NCI-H2029 treated with DMSO at 0.1 percent for 48 hours (cell line): ENCODE measurements at places on chromosomes 6 and 20.
A peak's percentile ranks its signal among the peaks of the same experiment; 100 is the strongest.

GRCh38 chr6:31971279-31971992, 502 bp downstream of the DXO start:
- no peak for DNase-seq

DNA sequence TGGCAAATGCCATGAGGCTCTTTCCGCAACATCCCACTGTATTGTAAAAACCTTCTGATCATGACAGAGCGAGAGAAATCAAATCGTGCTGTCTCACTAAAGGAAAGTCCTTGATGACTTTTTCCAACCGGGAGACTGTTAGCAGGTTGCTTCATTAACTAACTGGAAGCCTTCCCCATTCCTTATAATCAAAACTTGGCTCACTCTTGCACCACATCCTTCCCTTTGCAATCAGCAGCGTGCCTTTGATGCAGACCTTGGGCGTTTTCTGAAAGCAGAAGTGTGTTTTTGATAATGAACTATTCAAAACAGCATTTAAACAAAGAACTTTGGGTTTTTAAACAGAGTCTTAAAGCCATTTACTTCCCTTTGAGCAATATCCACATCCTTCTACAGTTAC, 96.2 kb upstream of the CNR1 start:
- no peak for DNase-seq

- DNase-seq = no peak
These were observed 193.6 kb downstream of the EDN1 start for GRCh38 chr6:12483712-12484111.

- no peak for DNase-seq
These were observed 71.3 kb upstream of the SLC2A12 start for GRCh38 chr6:134123666-134124208.

- DNase-seq = no peak
These were observed 46.6 kb downstream of the CDH4 start for GRCh38 chr20:61298661-61299060.

DNA sequence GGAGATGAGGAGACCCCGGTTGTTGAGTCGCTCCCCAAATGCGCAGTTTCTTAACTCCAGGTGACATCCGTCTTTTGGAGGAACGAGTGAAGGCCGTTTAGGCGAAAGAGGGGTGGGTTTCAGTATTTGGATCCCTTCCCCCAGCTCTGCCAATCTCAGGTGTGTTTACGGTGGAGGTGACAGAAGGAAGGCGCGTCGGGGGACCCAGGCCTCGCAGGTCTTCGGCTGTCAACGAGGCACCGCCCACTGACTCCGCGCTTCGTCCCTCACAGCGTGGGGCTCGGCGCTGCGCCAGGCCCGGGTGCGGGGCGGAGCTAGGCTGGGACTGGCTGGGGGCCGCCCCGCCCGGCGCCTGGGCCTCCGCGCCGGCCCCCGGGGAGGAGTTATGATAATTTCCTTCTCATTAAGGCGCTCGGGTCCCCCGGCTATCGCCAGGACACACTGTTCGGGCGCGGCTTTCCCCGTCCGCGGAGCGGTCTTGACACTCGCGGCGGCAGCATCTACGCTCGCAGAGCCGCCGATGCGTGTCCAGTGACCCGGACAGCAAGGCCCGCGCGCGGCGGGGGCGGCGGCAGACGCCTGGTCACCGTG, at the start of gene TFAP2C:
Gene TFAP2C (plus strand): TSS at position 434 of the 591 bp plus-strand sequence. CDS start 239 bp downstream, outside the sequence.
- DNase-seq = no peak

DNA sequence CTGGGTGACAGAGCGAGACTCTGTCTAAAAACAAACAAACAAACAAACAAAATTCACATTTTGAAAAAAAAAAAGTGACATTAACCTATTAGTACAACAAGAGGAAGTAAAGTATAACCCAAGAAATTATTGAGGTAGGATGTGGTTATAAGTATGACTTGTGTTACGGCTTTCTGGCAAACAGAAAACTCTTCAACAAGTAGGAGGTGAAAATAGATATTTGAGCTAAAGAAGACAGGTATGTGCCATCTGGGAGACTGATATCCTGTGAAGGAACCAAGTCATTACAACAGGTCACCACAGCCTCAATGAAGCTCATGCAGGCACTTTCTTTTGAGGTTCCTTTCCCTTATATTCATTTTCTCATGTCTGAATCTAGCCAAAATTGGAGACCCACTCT, 28.8 kb downstream of the TLDC2 start:
- no peak for DNase-seq

- no peak for DNase-seq
These were observed 707 bp downstream of the MAN1A1 start for GRCh38 chr6:119348748-119349360.

GRCh38 chr6:55678330-55679224, 99.6 kb upstream of the HMGCLL1 start:
- no peak for DNase-seq

GRCh38 chr20:14672066-14672465, 334.7 kb upstream of the FLRT3 start:
- DNase-seq = no peak

- no peak for DNase-seq
These were observed 136.4 kb downstream of the UST start for GRCh38 chr6:148883270-148883669.

DNA sequence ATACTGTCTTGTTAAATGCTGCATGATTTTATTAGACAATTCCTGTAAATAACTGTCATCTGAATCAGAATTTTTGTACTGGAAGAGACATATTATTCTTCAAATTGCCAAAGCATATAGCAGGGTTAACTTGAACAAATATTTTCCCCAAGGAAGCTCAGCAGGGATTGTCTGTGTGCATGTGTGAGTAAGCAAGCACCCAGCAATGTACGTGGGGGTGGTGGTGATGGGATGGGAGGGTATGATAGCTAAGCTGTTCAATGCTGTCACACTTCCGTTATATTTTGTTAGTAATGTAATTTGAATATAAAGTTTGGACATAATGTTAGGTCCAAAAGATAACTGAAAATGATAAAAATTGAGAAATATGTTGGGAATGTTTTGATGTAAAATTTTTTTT, 118.1 kb downstream of the MYB start:
- DNase-seq = no peak

- DNase-seq = no peak
These were observed 3.4 kb downstream of the MYT1 start for GRCh38 chr20:64167676-64168075.

GRCh38 chr6:159234102-159234553, 64.9 kb downstream of the FNDC1 start:
- no peak for DNase-seq

- DNase-seq = no peak
These were observed 6.5 kb downstream of the CEP162 start for GRCh38 chr6:84220809-84221409.

DNA sequence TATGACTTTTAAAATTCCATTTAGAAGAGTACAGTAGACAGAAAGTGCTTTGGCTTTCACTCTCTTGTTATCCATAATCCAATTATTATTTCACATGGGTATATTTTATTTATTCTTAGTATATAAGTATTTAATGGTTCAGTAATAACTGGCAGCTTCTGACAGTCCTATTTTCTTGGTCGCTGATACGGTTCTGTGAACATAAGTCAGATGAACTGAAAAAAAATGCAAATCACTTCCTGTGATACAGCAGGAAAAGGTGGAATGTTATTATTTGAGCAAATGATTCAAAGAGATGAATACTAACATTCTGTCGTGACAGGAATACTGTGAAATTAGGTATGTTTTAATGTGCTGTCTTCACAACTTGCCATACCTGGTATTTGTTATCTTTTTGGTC, 132.3 kb downstream of the ARHGAP18 start:
- no peak for DNase-seq

DNA sequence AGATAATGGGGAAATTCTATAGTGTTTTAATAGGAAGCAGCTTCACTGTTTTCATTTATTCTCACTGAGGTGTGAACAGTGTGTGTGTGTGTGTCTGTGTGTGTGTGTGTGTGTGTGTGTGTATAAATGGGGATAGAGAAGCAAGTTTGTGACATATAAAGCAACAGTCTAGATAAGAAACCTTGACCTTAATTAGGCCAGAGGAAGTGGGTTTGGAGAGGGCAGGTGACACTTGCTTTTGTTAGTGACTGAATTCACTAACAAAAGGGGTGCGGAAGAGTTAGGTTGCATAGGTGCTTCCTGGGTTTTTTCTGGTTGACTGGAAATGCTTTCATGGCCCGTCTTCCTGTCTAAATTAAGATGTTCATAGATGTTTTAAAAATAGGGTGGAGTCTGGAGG, 515.7 kb upstream of the FLRT3 start:
- DNase-seq = peak; percentile 33

DNA sequence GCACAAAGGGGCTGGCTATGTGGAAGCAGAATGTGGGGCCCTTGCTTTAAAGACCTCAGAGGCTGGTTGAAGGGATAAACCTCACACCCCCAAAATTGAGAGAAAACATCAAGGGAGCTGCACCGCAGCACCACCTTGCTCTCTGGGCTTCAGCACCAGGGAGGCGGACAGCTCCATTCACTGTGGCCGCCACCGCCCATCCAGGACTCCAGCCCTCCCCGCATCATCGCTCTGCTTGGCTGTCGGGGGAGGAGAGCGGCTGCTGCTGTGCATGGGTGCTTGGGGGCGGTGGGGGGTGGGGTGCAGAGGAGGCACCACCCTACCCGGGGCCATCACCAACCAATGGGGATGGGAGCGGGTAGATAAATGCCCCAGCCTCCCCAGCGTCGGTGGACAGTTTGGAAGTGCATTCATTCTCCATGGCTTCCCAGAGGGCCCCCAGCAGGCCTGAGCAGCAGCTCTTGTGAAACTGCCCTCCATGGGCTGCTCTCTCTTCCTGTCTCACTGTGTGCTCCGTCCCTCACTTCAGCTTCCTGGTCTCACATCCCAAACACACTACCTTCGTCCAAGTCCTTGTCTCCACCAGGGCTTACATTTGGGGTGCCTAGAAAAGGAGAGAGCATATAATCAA, 75.7 kb upstream of the BHLHE23 start:
- DNase-seq = no peak

GRCh38 chr20:11051136-11051535, 377.3 kb upstream of the JAG1 start:
- no peak for DNase-seq

GRCh38 chr6:156599366-156599765, 177.8 kb upstream of the ARID1B start:
- no peak for DNase-seq

GRCh38 chr6:30645989-30646388, 944 bp upstream of the C6orf136 start:
- DNase-seq = no peak

- DNase-seq = no peak
These were observed at the start of gene SLC26A8 for GRCh38 chr6:36023996-36024795. Gene SLC26A8 (minus strand): TSS chr6:36024641. CDS start chr6:36019707, 4,934 bp downstream.

GRCh38 chr6:36695414-36695813, 2.2 kb upstream of the RAB44 start:
- no peak for DNase-seq

- no peak for DNase-seq
These were observed 46.7 kb upstream of the FNDC1 start for GRCh38 chr6:159122453-159122852.

GRCh38 chr6:155171747-155172449, 91.9 kb upstream of the CLDN20 start:
- no peak for DNase-seq

GRCh38 chr20:6265204-6265904, 142.5 kb upstream of the FERMT1 start:
- DNase-seq = peak; percentile 38

DNA sequence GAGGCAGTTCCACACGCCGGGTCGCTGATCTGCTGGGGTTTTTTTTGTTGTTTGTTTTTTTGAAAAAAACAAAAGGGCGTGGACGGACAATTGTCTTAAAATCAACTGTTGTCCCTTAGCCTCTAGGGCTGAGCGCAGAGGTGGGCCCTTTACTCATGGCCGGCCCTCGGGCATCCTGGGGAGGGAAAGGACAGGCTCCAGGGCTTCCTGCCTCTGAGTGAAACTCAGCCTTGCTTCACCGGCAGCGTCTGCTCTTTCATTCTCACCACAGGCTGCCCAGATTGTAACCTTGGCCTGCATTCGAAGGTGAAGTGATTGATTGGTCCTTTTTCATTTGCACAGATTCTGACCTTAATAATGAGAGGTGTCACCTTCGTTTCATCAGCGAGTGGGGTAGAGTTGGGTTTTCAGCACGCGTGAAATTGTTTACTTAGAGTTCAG, 797 bp downstream of the SMIM13 start:
- peak; percentile 68 for DNase-seq

DNA sequence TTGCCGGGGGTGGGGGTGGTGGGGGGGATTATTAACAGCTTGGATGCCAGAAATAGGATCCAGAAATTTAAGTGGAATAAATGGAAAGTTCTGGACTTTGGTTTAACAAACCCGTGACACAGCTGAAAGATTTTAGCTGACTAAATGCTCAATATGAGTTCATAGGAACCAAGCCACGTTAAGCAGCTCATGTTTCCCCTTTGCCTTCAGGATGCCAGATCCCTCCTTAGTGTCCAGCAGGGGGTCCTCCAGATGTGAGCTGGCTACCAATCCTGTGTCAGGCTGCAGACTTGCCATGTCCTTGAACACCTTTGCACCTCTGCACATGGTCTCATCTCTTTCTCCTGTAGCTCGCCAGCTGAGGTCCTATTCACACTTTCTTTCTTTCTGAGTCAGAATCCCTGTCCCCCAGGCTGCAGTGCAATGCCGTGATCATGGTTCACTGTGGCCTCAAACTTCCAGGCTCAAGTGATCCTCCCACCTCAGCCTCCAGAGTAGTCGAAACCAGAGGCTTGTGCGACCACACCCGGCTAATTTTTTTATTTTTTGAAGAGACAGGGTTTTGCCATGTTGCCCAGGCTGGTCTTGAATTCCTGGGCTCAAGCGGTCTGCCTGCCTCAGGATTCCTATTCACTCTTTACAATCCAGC, 133.3 kb upstream of the ARMC2 start:
- DNase-seq = no peak

DNA sequence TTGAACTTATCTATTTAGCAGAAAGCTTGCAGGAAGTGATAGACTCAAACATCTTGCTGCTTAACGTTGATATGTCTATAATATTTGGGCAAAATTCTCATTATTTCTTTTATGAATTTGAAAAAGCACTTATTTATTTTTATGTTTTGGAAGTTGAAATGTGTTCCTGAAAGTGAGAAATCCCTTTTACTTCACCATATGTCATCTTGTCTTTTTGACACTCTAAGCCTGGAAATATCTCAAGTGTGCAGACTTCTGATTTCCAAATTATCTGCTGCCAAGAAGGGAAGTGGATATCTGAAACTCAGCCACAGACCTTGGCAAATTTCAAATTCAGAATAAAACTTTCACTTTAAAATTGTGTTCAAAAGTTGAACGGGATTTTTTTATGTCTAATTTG, 368.7 kb upstream of the MANEA start:
- DNase-seq = no peak

- DNase-seq = no peak
These were observed 98.7 kb upstream of the FUT9 start for GRCh38 chr6:95917034-95917433.

- no peak for DNase-seq
These were observed 167.6 kb upstream of the KCNK16 start for GRCh38 chr6:39490108-39490507.

DNA sequence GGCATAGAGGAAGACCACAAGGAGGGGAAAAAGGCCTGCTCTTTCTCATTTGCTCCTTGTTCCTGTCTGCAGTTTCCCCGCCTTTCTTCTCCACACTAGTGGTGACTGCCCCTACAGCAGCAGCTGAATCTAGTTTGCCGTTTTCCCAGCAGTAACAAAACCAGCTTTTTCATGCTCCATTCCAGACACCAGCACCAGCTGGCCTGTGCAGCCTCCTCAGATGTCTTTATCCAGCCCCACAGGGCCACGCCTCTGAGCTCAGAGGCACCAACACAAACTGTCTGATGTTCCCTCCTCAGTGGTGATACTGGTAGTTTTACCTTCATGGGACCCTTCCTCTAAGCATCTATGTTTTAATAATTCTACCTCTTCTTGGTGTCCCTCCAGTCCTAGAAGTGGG, 70.4 kb upstream of the SLC24A3 start:
- DNase-seq = no peak

GRCh38 chr20:20744170-20744725, 31.8 kb upstream of the RALGAPA2 start:
- no peak for DNase-seq
